ENCODE measurements at places on chromosomes 12 and 14. TPM values are rescaled to one million over a fixed set of nuclear protein-coding genes. Genes with fewer than 3 reads are reported as not detected.

DNA sequence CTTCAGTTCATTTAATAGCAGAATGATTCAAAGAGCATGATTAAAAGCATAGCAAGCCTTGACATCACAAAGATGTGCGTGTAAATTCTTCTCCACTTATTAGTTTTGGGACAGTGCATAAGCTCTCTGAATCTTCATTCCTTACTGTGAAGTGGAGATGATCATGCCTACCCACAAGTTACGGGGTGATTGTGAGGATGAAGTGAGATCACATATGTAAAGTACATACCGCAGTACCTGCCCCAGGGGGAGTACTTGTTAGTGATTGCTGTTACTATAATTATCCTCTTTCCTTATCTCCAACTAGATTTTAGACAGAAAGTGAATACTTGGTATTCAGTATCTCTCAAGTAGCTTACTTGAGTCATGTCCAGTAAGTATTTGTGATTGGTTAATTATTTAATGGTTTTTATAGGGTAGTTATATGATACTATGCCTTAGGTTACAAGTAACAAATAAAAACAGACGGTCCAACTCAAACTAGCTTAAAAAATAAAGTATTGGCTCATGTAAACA lies 6.0 kb downstream of the RAD9B start:
- no peak overlapping the region for H3K27ac ChIP-seq
- H3K36me3 ChIP-seq, result no peaks in the 10 kb centered on the region

GRCh38 chr14:65268594-65268993 lies 143.9 kb upstream of the FUT8 start:
- H3K27ac ChIP-seq, result no peak overlapping the region
- peaks cover 5% of the 10 kb centered on the region for H3K27me3 ChIP-seq
- no peaks in the 10 kb centered on the region for H3K4me1 ChIP-seq
- H3K36me3 ChIP-seq, result no peaks in the 10 kb centered on the region
- no peak overlapping the region for H3K4me3 ChIP-seq
- no peak for DNase-seq

DNA sequence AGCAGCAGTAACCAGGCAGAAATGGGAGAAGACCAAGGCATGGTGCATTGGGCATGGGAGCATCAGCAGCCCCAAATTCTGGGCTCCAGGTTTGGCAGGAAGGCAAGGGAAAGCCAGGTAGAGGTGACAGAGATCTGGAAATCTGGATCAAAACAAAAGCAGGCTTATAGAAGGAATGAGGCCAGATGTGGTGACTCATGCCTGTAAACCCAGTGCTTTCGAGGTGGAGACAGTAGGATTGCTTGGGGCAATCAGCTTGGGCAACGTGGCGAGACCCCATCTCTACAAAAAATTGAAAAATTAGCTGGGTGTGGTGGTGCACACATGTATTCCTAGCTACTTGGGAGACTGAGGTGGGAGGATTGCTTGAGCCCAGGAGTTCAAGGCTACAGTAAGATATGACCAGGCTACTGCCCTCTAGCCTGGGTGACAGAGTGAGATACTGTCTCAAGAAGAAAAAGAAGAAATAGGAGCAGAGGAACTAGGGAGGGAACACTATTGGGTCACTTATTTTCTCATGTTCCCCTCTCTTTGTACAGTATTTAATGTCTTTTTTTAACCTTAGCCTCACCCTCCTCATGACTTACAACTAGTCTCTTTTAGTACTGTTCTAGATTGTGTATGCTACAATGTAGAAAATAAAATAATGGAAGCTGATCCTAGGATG lies 25.1 kb downstream of the SLC4A8 start:
- H3K4me3 ChIP-seq, result no peak overlapping the region
- no peaks in the 10 kb centered on the region for H3K36me3 ChIP-seq
- H3K4me1 ChIP-seq, result no peaks in the 10 kb centered on the region
- H3K27ac ChIP-seq, result no peak overlapping the region
- no peaks in the 10 kb centered on the region for H3K27me3 ChIP-seq

LRFN5 gene
- total RNA-seq, result 0.16 TPM

CGRRF1 gene
- total RNA-seq, result 19.8 TPM

CD163 gene
- total RNA-seq, result not detected

FUT8 gene
- 35.5 TPM for total RNA-seq

NTN4 gene
- 670 TPM for total RNA-seq

CDH24 gene
- total RNA-seq, result 13.3 TPM

Data from osteocyte (in vitro differentiated cells).